ENCODE measurements at places on chromosomes 2 and 18. TPM values are rescaled to one million over a fixed set of nuclear protein-coding genes. Genes with fewer than 3 reads are reported as not detected.

The CDH19 gene
- not detected for total RNA-seq

The EML4 gene
- total RNA-seq: 64.6 TPM

The FSIP2 gene
- total RNA-seq: not detected

DNA sequence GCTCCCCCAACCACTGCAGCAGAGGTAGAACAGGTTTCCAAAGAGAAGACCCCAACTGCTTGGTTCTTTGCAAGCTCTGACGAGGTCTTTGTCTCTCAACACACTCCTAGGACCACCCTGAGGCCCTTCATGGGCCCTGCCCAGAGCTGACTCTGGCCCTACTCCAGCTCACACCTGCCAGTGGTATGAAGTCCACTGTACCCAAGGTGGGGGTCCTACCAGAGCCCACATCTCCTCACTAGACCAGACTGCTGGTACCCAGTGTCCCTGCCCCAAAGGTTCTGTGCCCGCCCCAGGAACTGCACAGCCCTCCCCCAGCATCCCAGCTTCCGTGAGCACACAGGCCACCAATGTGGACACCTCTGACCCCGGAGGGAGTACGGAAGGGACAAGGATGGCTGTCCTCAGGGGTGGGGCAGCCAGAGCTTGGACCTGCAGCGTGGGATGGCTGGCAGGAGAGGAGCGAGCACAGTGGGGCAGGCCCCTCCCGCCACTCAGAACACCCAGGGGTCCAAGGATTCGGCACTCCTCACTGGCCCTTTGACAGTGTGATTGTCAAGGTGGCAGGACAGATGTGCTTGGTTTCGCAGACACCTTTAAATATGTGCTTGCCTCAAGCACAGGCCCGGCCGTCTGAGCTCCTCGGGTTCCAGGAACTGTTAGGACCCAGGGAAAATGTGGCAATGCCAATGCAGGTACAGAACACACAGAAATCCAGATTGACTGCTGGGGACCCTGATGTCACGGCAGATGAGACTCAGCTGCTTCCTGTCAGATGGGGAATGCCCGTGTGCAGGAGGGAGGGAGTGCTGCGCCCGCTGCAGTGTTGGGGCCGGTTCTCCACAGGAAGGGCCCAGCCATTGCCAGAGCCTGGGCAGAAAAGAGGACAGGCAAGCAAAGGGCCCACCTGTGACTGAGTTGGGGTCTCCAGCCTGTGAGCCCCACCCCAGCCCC is 51.2 kb downstream of the MTERF4 start:
- no peak for DNase-seq

DNA sequence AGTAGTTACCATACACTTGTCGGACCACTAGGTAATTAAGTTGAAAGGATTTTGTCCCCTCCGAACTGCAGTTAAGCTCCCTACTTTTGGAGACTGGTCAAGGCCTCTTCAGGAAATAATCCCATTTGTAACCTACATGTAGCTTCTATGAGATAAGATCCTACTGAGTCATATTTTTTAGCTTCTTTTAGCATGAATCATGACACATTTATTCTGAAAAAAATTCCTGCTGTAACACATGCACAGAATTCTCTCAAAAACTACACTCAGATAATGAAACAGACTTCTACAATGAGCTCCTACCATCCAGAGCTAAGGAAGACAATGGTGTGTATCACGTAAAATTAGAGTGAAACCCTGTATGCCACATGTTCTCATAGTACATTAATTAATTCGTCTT is 100.7 kb upstream of the CCDC195 start:
- no peak for DNase-seq

GRCh38 chr2:446963-447530 is 159.2 kb upstream of the ALKAL2 start:
- DNase-seq: no peak
